ENCODE measurements at places on chromosomes 5 and 9.
A peak's percentile ranks its signal among the peaks of the same experiment; 100 is the strongest.

- DNase-seq = peak; percentile 20
These were observed 94.6 kb downstream of the ALDH1A1 start for GRCh38 chr9:72858089-72858912.

DNA sequence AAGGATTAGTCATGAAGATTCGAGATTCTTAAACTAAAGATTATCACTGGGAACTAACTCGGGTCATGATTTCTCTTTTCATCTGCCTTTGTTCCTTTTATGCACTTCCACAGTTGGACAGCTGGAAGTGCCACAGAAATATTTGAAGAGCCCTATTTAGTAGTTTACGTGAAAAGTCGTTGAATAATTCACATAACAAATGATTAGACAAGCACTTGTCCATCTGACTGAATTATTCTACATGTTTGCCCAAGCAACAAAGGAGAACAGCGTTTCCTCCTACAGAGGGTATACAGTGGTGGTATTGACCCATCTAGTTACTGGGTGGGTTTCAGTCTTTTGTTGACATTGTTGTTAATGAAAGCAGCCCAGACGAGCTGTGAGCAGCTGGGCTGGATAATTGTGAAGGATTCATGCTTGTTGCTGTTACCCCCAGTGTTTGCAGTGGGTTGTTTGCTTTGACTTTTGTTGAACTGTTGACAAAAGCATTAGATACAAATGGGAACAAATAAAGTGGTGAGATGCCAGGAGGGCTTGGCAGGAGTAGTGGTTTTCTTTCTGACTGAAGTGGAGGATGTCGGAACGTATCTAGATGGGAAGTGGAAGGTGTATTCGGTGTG is 96.2 kb downstream of the TLE4 start:
- no peak for DNase-seq

- DNase-seq = peak; percentile 91
These were observed 4.7 kb upstream of the TGFBI start for GRCh38 chr5:136023958-136024541.

DNA sequence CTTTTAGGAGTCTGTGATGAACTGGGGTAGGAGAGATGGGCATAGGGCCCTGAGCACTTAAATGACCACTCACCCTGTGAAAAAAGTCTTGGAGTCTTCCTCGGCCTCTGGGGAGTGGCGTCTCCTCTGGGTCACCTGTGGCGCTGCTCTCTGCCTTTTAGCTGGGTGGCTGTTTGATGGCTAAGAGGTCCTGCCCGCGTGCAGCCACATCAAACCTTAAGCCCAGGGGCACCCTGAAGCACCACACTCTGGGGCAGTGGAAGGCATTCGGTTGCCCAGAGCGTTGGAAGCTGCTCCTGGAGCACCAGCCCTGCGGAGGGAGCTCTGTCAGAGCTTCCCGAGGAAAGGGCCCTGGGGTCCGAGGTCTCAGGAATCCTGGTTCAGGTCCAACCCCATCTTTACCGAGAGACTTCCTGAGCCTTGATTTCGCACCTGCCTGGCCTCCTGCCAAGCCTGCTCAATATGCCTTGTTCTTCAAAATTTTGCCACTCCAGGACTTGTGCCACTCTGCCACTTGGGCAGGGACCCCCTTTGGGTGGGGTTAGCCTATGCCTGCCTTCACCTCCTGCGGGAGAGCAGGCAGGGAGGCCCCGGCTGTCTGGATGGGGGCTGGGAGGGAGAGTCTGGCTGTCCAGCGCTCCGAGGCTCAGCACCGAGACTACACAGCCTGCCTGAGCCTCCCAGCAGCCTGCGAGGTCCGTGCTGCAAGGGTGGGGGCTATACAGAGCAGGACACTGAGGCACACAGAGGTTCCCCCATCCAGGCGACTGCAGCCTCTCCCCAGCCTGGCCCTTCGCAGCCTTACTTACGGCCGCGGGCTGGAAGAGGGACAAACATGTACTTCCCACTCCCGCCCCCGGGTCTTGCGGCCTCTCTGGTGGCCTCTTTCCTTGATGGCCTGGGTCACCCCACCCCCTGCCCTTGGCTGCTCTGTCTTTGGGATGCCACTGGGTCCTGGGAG is 63.4 kb upstream of the RNU6ATAC start:
- DNase-seq = no peak

GRCh38 chr5:107149243-107150005 is 521.3 kb downstream of the EFNA5 start:
- DNase-seq = no peak
